Ovary (tissue), 10 donors: ENCODE measurements at places on chromosomes 5 and 9. TPM values are rescaled to one million over a fixed set of nuclear protein-coding genes. Genes with fewer than 3 reads are reported as not detected.

DNA sequence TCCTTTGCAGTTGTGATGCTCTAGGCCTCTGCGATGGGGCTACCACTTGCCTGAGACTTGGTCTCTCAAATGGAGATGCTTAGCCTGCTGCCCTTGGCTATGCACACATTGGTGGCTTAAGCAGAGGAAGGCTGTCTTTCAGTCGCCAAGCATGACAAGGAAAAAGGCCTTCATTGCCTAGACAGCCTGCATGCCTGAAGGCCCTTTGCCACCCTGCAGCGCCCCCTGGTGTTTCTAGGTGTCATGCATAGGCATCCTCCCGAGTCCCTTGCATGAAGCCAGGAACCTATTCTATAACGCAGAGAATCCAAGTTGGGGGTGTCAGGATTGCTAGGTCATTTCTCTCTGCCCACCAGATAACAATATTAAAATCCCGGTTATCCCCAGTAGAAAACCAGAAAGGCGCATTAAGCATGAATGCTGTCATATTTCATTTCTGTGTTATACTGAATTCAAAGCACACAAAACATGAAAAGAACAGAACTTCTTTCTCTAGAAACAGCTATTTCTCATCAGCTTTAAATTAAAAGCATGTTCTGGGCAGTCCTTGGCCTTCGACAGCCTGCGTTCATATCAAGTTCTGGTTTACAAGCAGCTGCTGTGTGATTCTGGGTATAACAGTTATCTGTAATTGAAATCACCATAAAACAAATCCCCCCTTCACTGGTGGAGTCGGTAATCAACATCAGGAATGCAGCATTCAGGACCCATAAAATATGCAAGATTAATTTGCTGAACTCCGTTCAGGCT lies 59.7 kb upstream of the TRPC7 start:
- no peak for DNase-seq

- peak; percentile 66 for DNase-seq
Observed at GRCh38 chr9:131178382-131178781, 53.0 kb downstream of the NUP214 start.

- no peak for DNase-seq
Observed at GRCh38 chr5:87946271-87946670, 322.4 kb downstream of the TMEM161B start.

Gene IL4
- not detected for total RNA-seq

GRCh38 chr5:103693517-103693916 lies 130.9 kb upstream of the NUDT12 start:
- DNase-seq = no peak

Gene RAPGEF1
- 22.6 TPM for total RNA-seq

Gene DCTN4
- total RNA-seq = 87.4 TPM

DNA sequence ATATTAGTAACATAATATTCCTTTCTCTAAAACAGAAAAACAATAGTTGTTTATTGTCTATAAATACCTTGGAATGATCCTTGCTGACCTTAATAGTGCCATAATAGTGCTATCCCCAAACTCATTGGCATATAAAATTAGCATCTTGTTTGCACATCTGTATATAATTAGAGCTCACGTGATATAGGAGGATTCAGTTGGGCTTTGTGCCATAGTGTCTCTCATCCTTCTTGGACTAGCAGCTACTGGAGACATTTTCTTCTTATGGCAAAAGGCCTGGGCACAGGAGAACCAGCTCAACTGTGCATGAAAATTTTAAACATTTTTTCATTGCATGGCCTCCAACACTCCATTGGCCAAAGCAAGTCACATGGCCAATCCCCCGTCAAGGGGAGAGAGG lies 342.5 kb downstream of the SPATA31D1 start:
- no peak for DNase-seq

- DNase-seq = no peak
Observed at GRCh38 chr9:136560586-136560985, 14.7 kb upstream of the NOTCH1 start.

DNA sequence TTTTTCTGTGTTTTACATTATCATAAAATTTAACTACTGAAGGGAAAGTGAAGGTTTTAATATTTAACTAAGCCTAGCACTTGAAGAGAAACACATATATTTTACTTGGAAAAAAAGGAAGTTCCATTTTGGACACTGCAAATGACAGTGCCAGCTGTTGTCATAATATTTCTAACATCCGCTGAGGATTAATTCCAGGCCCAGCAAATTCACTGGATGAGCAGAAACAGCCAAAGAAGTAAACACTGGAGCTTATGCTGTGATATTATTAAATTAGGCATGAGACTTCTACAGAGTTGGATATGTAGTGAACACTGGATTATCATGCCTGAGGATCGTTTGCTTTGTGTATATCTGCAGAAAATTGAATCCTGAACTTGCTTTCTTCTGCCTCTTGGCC lies 67.6 kb downstream of the GHR start:
- no peak for DNase-seq

Gene OR1J2
- not detected for total RNA-seq

Gene LRRC19
- not detected for total RNA-seq

GRCh38 chr5:135222171-135222681 lies 176.8 kb downstream of the MACROH2A1 start:
- no peak for DNase-seq

DNA sequence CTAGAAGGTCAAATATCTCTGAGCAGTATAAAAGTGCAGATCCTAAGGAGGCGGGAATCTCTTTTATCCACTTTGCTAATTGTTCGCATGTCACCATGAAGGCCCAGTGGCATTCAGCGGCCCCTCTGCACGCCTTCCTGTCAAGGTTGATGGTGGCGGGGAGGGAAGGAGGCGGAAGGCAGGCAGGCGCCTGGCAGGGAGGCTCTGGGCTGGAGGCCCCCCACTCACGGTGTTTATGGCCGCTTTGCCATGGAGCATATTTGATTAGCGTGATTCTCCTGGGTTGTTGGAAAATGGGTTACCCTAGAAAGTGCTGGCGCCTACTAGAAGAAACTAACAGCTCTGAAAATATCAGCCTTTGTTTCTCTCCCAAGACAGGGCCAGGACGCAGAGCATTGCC lies 209.6 kb downstream of the FSTL4 start:
- no peak for DNase-seq

Gene PAEP
- 1.4 TPM for total RNA-seq

Gene GARIN3
- not detected for total RNA-seq

- no peak for DNase-seq
Observed at GRCh38 chr9:83056174-83056573, 6.8 kb downstream of the RASEF start.

- DNase-seq = no peak
Observed at GRCh38 chr9:128203707-128204551, 750 bp downstream of the DNM1 start.

Gene NEUROG1
- total RNA-seq = not detected

- DNase-seq = no peak
Observed at GRCh38 chr9:96818533-96818932, 35.8 kb downstream of the ZNF782 start.

GRCh38 chr5:180390441-180391190 lies 37.5 kb upstream of the GFPT2 start:
- no peak for DNase-seq

DNA sequence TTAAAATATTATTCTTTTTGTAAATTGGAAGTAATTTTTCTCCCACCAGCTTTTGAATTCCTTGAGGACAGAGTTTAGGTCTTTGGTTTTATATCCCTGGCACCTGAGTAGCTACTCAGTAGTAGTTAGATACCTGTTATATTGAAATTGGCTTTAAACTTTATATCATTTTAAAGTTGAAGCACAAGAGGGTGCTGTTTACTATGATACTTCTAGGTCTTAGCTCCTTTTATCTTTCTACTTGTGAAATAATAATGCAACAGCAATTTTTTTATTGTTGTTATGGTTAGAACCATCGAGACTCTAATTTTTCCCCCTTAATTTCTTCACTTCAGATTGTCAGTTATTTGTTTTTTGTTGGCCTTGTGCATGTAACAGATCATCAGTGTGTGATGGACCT lies 46.3 kb downstream of the AP3S1 start:
- DNase-seq = no peak

DNA sequence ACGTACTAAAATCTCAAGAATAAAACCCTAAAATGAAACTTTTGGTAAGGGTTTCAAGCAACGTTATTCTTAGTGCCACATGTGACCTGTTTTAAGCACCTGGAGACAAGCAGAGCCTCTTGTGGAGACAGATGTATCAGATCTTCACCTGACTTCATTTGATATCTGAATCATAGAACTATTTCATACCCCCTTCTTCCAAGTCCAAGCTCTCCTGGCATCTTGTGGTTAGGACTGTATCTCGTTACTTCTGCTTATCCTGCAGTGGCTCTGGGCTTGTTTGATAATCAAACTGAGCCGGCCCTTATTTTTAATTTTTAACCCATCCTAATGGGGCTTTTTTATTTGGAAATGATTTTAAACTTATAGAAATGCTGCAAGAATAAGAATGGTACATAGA lies 11.1 kb upstream of the FSD1L start:
- no peak for DNase-seq

DNA sequence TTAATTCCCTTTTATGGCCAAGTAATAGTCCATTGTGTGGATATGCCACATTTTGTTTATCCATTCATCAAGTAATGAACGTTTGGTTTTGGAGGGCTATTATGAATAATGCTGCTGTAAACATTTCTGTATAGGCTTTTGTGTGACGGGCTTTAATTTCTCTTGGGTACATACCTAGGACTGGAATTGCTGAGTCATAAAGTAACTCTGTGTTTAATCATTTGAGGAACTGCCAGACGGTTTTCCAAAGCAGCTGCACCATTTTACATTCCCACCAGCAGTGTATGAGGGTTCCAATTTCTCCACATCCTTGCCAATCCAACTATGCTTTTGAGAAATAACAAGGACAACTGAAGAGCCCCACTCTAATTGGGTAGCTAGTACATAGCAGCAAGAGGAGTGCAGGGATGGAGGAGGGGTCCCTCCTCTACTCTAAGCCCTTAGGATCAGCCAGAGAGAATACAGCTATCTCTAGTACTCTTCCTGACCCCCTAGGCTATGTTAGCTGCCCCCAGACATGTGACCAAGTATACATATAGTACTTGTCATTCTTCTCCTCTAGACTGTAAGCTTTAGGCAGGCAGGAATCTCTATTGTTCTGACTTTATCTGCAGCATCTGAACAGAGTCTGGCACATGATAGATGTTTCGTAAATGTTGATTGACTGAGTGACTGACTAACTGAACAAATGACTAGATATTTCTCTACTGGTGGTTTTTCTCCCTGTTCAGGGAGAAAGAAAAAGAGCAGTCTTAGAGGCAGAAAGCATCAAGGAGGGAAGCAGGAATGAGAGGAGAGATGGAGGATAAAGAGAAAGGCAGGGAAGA lies 22.1 kb upstream of the MATR3 start:
- no peak for DNase-seq

Gene PCDHA6
- 0.92 TPM for total RNA-seq

Gene CCT5
- 88.1 TPM for total RNA-seq

DNA sequence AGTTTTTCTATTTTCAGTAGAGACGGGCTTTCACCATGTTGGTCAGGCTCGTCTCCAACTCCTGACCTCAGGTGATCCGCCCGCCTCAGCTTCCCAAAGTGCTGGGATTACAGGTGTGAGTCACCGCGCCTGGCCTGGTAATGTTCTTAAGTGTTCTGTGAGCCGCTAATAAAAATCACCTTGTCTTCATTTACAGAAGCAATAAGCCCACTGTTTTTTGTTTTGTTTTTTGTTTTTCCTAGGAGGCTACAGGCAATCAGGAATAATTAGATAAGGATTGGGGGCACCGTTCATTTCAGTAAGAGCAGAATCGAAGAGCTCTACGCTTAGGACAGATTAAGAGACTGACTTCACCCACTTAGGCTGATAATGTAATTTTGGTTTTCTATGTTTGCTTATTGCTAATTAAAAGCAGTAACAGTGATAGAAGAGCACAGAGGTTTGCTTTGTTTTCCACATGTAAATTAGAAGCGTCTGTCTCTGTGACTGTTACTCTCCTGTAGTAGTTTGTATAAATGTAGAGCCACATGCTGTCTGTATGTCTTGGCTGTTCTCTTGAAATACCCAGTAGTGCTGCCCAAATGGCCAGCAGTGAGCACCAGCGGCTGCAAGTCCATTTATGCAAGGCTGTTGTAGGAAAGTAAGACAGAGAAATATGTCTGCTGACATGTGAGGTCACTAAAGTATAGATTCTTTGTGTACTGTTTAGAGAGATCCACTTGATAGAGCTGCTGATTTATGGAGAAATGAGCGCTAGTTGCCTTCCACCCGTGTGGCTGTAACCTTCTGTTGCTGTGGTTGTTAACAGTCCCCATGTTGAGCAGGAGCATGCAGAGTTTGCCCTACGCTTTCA lies 30.5 kb downstream of the TRIO start:
- no peak for DNase-seq

- DNase-seq = peak; percentile 42
Observed at GRCh38 chr5:72608297-72608696, 101.1 kb upstream of the ZNF366 start.

GRCh38 chr9:14183001-14183400 lies 130.9 kb downstream of the NFIB start:
- no peak for DNase-seq

Gene DMRT3
- total RNA-seq = not detected

Gene NPR3
- 1.8 TPM for total RNA-seq

DNA sequence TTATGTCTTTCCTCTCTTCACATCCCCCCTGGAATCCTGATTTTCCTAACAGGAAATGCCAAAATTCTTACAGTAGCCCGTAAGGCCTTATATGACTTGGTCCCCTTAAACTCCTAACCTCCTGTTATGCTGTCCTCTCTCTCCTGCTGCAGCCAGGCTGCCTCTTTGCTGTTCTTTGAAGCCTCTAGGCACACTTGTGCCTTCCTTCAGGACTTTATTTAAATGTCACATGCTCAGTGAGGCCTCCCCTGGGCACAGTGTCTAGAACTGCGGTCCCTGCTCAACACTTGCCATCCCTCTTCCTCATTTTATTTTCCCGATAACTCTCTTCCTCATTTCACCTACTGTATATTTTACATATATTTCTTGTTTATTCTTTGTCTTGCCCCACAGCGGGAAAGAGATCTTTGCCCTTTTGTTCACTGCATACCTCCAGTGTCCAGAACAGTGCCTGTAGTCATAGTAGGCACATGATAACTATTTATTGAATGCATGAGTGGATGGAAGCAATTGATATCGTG lies 5.5 kb upstream of the SHB start:
- no peak for DNase-seq

- no peak for DNase-seq
Observed at GRCh38 chr5:36312953-36313672, 11.4 kb upstream of the RANBP3L start.

- no peak for DNase-seq
Observed at GRCh38 chr5:75550597-75550996, 38.9 kb downstream of the POLK start.
